ENCODE measurements at places on chromosomes 3 and 15.

GRCh38 chr3:123854905-123855304, 29.2 kb downstream of the MYLK start:
- no peak for DNase-seq

DNA sequence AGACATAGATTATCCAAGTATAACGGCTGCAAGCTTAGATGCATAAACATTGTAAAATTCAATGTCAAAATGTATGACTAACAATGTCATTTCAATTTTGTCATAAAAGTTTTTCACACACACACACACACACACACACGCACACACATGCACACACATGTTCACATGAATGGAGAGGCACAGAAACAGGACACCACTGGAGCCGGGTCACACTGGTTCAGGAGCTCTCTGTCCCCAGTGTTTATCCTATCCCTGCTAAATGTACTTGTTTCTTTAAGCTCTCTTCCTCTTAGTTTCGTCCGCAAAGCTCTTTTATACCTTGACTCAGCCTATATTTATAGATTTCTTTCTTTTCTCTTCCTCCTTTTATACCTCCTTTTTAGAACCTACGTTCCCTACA, 249.9 kb downstream of the CADPS start:
- no peak for DNase-seq

- no peak for DNase-seq
Observed at GRCh38 chr3:170640737-170641171, 54.9 kb upstream of the SLC7A14 start.

DNA sequence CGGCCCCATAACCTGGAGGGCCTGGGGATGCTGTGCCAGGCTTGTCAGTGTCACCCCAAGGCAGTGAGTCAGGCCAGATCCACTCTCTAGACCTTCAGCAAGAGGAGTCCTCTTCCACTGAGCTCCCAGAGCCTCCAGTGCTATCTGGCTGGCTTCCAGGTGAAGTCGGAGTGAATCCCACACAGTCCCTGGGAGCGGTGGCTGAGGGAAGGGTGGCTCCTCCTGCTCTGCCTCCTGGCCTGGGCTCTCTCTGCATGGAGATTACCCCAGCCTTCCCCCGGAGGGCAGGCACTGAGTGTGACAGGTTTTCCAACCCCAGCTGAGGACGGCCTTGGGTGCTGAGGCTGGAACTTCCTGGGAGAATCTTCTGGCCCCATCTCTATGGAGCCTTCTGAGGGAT, 82.7 kb downstream of the EPHB1 start:
- no peak for DNase-seq

DNA sequence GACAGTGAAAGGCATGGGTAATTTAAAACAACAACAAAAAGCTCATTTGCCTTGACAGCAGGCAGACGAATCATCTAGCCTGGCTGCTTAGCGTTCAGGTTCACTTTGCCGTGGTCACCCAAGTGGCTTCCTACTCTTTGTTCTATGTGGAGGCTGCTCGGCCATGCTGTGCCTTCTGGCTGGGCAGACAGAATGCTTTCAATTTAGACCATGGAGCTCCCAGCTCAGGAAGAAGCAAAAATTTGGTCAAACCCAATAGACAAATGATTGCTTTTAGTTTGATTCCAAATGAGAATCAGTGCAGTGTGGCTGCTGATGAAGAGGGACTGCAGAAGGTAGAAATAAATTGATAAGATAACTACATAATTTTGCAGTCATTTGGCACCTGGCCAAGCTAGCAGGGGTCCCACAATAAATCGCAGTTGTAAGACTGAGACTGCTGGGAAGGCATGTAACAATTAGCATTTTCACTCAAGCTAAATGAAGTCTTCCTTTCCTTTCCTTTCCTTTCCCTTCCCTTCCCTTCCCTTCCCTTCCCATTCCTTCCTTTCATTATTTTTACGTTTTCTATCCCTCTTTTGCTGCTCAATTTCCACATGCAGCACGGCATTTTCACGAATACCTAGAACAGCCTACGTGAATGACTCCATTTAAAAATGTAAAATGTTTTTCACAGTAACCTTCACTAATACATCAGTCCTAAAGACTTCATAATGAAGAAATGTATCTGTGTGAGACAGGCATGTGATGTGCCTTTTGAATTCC, 360.4 kb upstream of the TGFBR2 start:
- DNase-seq, result no peak

DNA sequence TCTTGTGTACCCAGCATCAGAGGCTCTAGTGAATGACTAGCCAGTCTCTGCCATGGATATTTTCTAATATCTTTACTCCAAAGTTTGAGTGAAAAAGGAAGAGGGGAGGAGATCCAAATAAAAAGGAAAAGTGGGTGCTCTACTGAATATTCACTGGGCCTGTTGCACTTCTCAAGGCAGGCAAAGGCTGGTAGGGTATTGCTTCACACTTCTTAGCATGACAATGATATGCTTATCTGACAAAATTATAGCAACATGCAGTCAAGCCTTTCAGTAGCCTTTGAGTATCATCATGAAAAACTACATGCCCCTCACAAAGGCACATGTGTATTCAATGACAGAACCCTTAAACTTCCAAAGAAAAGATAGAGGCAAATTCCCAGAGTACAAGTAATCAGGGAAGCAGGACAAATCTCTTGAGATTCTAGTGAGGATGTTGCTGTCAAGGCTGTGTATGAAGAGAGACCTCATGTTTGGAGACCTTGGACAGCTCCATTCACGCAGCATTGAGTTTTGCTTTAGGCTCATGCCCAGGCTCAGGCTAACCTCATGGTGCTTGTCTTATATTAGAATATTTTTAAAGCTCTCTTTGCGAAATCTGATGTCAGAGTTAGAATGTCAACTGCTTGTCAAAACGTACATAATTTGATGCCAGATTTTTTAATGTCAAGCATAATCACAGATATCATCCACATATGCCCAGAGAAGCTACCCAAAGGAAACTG, 506.9 kb downstream of the OCA2 start:
- peak; percentile 22 for DNase-seq

DNA sequence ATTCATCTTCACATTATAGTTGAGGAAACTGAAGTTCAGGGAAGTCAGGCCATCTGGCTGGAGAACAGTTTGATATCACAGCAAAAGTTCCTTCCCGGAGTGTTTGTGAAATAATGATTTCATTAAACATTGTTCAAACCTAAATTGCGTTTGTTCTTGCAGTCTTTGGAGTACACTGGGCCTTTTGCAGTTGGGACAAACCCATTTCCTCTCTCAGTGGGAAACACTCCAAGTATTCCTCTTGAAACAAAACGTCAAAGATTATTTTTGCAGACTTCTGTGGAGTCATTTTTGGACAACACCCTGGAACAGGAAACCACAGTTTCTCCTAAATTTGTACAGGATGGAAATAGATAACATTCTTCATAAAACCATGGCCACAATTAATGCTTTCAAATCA, 287.5 kb downstream of the PTPRG start:
- peak; percentile 83 for DNase-seq

DNA sequence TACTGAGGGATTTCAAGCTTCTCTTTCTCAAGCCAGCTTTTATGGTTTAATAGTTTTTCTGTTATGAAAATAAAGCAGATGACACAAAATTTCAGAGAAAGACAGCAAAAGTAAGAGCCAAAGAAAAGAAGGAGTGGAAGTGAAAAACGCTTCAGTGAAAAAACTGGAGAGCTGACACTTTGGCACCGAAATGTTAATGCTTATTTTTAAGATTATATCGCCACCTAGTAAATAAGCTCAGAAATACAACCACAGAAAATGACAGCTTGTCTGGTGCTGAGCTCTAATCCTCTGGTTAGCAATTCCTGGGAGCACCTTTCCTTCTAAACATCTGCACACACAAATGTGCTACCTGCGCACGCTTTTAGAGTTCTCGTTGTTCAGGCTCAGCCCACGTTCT, 101.6 kb downstream of the ZPLD1 start:
- DNase-seq, result peak; percentile 61

All from SK-MEL-5 (cell line).